ENCODE measurements at places on chromosomes 5 and 9.

GRCh38 chr9:133342069-133342406 is 5.9 kb downstream of the MED22 start:
- no peak for DNase-seq

GRCh38 chr5:110638970-110639902 is 87.2 kb downstream of the TMEM232 start:
- no peak for DNase-seq

GRCh38 chr5:56185768-56186311 is 47.3 kb downstream of the ANKRD55 start:
- DNase-seq: no peak

- peak; percentile 14 for DNase-seq
Measured at GRCh38 chr9:97559111-97559514, 57.6 kb downstream of the TMOD1 start.

DNA sequence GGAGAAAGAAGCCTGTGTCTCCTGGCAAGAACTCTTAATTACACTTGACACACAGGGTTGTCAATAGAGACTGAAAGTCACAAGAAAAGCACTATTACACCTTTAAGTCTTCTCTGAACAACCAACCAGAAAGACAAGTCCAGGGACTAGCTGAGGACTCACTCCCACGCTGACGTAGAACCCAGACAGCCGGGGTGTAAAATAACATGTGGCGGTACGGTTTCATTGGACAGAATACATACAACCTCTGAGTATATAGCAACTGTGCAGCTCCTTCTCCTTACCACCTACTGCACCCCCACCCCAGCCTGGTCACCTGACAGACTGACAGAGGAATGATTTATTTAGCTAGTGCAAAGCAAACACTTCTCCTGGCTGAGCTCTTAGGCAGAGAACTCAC is 103.4 kb upstream of the RASEF start:
- no peak for DNase-seq

DNA sequence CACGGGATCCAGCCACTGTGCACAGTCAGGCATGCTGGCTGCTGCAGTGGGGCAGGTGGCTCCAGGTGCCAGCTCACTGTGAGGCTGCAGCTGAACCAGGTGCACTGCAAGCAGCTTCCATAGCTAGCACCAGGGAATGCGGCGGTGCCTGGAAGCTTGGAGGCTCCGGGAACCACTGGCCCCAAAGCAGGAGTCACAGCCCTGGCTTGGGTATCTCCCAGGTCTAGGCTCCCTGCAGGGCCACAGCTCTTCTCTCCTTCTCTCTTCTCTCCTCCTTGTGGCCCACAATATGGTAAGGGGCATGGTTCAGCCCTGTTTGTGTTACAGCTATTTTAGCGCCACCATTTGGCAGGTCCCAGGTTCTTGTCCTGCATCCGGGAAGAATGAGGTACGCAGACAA is 6.7 kb upstream of the MTMR12 start:
- no peak for DNase-seq

- DNase-seq: no peak
Measured at GRCh38 chr9:90167914-90168313, 474.7 kb downstream of the DIRAS2 start.

- DNase-seq: no peak
Measured at GRCh38 chr9:122039234-122039633, 53.9 kb downstream of the TTLL11 start.

DNA sequence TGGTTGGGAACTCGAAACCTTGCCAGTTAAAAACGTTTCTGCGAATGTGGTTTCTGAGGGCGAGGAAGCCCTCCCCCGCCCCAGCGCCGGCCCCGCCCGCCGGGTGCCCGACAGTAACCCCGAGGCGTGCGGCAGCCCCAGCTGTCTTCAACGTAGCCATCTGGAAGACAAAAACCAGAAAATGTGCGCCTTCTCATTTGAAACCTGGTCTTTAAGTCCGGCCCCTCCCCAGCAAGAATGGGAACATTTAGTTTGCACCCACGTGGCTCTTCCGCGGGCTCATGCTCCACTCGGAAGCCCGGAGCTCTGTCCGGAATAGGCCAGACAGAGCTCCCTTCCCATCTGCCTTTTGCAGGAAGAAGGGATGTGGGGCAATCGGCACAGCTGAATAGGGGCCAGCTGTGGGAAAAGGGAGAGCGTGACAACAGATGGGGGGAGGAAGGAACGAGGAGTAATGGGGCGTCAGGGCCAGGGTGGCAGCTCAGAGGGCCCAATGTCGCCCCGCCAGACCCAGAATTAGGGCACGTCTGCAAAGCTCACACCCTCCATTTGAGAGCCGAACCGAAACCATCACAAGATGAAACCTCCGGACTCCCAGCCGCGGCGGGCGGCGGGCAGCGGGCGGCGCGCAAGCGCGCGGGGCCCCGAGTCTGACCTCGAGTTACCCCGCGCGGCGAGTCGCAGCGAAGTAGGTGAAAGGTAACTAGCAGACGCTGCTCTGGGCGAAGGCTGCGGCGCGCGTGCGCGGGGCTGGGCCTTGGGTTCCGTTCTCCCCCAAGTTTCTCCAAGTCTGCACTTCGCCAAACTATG is 63.4 kb upstream of the ABCA1 start:
- peak; percentile 35 for DNase-seq

DNA sequence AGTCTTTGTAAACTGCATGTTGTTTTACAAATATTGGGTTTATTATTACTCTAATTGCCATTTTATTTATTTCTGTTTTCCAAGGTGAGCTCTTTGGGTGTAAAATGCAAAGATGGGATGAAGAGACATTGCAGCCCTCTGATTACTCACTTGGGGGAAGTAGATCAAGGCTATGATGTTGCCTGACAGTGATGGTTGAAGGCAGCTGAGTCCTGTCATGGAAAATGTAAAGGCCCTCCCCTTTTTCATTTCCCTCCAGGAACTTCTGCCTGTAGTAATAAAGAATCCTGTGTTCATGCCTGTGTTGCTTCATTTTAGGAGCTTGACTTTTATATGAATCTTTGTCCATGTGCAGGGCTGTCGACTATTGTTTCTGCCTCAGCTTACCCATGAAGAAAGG is 605.4 kb upstream of the CLINT1 start:
- no peak for DNase-seq

DNA sequence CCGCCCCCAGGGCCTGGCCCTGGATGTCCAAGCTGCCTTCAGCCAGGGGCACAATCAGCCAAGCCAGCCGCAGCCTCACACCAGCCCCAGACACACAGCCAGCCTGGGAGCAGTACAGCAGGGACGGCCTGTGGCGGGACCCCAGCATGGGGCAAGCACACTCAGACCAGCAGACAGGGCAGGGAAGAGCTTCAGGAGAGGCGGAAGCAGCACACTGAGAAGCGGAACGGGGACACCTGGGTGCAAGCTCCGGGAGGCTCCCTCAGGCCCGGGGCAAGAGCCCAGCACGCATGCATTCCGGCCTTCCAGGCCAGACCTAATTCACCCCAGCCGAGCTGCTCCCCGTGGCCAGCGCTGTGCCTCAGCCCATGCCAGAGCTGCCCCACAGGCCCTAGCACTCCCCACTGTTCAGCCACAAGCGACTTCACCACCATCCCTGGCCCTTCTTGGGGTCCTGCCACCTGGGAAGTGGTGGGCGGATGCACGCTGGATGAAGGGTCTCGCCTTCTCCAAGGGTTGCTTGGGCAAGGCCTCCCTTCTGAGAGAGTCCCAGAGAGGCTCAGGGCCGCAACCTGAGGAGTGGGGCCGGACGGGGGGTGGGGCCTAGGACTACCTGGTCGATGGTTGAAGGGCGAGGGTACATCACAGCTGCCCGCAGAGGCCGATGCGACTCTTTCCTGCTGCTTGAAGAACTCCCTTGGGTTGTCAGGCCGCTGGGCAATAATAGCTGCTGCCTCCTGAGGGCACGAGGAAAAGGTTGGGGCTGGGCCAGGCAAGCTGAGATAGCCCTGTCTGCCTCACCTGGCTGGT is 13.4 kb downstream of the DBN1 start:
- DNase-seq: no peak

- DNase-seq: no peak
Measured at GRCh38 chr9:78904686-78905085, 607.8 kb downstream of the PSAT1 start.

DNA sequence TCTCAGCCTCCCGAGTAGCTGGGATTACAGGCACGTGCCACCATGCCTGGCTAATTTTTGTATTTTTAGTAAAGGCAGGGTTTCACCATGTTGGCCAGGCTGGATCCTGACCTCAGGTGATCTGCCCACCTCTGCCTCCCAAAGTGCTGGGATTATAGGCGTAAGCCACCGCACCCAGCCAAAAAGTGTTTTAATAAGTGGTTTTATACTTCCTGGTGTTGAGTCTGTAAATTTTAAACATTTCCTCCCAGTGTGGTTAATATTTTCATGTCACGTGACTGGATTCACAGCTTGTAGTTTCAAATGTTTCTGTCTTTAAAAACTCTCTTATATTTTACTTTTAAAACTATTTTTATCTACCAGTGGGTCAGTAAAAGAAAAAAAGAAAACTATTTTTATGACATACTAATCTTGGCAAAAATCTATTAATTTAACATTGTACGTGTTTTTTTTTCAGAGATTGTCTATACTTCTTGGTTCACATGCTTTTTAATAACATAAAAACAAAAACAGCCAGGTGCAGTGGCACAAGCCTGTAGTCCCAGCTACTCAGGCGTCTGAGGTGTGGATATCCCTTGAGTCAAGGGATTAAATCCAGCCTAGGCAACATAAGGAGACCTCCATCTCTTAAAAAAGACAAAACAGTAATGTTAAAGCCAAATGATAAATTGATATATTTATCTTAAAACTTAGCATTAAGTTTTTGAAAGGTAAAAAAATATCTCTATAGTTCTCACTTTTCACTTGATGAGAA is 117.1 kb downstream of the DMXL1 start:
- DNase-seq: no peak

- DNase-seq: no peak
Measured at GRCh38 chr9:18459962-18460584, 13.9 kb upstream of the ADAMTSL1 start.

DNA sequence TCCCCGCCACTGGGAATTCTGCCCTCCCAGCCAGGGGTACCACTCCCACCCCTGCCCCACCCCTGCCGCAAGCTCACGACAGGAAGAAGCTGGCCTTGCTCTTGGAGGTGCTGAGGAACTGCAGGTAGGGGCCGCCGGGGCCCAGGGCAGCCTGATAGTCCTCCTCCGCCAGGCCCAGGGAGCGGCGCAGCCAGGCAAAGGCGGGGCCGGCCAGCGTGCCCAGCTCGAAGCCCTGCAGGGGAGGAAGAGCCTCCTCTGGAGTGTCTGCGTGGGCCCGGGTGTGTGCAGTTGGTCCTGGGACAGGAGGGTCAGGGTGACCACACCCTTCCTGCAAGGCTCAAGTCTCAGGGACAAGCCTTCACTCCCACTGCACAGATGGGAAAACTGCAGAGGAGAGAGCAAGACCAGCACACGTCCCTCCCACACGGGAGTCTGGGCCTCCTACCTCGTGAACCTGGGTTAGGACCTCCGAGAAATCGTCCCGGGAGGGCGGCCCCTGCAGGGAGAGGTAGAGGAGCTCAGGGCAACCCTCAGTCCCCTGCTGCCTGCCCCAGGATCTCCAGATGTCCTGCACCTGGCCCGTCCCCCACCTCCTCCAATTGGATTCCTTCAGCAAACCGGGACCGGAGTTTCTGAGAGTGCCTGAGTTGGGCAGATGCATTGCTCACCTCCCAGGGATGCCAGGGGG is 2.4 kb downstream of the PIP5KL1 start:
- no peak for DNase-seq

DNA sequence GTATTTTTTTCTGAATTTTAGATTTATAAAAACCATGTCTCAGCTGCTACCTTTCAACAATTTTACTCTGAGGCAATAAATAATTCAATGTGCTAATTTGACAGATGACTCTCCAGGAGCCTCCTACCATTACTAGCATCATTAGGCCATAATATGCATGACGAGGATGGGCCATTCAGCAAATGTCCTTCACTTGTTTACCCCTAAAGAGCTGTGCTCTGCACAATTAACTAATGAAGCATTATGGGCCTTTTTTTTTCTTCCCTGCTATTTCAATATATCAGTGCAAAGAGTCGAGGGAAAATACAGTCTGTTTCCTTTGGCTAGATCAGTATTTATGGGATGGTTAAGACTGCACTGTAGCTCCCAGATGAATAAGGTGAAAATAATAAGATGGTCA is 627.2 kb downstream of the ISL1 start:
- DNase-seq: no peak

DNA sequence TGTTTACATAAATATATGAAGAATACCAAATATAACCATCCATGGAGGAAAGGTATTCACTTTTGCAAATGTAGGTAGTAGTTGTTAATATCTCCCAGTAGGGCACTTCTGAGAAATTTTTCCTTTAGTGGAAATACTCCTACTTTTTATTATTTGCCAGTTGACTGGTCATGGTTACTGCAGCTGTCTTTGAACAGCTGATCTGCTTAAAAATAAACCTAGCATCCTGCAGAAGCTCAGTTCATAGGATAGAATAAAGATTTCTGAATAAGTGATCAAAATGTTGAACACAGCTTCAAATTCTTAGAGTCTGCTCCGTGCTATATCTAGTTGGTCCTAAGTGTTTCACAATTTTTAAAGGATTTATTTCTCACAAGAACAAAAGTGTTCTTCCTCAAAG is 270.7 kb upstream of the TRPC7 start:
- no peak for DNase-seq

DNA sequence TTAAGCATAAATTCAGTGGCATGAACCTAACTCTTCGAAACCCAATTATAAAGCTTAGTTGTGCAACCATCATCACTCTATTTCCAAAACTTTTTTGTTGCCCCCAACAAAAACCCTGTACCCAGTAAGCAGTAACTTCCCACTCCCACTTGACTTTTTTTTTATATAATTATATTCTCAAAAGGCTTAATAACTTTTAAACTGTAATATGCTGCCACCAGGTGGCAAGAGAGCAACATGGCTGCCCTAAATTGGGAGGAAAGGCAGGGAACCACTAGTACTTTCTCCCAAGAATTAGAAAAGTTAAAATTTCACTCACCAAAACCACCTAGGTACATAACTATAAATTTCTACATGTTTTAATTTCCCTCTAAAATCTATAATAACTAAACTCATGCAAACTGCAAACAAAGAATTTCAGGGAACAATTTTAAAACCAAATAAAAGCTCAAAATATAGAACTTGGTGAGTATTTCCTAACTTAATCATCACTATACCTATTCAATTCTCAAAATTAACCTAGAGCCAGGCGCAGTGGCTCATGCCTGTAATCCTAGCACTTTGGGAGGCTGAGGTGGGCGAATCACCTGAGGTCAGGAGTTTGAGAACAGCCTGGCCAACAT is 50.2 kb upstream of the RNF38 start:
- no peak for DNase-seq

DNA sequence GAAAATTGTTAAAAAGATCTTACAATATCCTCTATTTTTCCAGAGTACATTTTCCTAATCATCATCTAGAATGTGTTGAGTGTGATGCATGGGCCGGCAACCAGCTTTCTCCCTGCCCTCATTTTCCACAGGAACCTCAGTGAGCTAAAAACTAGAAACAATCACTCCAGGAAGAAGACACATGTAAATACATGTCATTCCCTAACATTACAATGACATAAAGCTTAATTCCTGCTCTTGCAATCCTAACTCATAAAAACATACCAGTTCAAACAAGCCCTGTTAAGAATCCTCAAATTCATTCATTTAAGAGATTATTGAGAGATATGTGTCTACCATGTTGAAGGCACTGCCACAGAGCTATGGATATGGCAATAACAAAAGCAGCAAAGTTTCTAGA is 18.5 kb upstream of the ZNF622 start:
- DNase-seq: no peak

All from GM18507 (cell line).